NCI-H524 treated with DMSO at 0.1 percent for 48 hours (cell line): ENCODE measurements at places on chromosomes 12 and 14.

GRCh38 chr14:74368441-74368840, 20.2 kb downstream of the VRTN start:
- DNase-seq = no peak

- no peak for DNase-seq
These were observed 209.6 kb upstream of the E2F7 start for GRCh38 chr12:77274926-77275325.

DNA sequence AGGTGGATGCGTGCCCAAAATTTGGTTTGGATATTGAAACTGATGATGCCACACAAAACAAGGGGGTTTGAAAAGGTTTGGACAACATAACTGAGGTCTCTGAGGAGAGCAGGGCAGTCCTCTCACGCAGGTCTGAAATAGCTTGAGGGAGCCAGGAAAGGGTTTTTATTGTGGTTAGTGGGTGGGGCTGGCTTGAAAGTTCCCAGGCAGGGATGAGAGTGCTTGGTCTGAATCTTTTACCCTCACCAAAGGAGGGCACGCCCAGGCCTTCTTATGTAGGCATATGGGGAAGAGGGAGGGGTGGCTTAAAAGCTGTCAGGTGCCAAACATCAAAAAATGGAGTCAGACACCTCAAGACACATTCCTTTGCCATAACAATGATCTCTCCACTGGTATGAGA, 493.1 kb upstream of the CCDC196 start:
- DNase-seq = no peak

DNA sequence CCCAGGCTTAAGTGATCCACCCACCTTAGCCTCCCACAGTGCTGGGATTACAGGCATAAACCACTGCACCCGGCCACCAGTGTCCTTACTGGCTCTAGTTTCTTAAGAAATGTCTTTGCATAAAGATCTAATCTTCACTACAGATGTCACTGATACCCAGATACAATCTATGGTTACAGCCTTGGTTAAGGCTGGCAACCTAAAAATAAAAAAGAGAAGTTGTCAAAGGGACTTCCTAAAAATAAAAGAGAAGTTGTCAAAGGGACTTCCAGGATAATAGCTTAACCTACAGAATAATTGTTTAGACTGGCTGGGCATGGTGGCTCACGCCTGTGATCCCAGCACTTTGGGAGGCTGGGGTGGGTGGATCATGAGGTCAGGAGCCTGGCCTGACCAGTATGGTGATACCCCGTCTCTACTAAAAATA, 27.6 kb downstream of the ETFBKMT start:
- no peak for DNase-seq

DNA sequence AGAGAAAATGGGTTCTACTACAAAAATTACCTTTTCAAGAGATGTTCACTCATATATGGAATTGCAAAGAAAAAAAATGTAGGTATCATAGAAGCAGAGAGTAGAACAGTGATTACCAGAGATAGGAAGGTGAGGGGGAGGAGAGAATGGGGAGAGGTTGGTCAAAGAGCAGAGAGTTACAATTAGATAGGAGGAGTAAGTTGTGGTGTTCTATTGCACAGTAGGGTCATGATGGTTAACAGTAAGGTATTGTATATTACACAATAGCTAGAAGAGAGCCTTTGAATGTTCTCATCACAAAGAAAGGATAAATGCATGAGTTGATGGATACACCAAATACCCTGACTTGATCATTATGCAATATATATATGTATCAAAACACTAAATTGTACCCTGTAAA, 145.8 kb downstream of the TMEM117 start:
- DNase-seq = no peak
